GM12864 (cell line): ENCODE measurements at places on chromosomes 5 and 9.

- DNase-seq = no peak
Observed at GRCh38 chr5:146344155-146345118, 5.8 kb downstream of the POU4F3 start.

DNA sequence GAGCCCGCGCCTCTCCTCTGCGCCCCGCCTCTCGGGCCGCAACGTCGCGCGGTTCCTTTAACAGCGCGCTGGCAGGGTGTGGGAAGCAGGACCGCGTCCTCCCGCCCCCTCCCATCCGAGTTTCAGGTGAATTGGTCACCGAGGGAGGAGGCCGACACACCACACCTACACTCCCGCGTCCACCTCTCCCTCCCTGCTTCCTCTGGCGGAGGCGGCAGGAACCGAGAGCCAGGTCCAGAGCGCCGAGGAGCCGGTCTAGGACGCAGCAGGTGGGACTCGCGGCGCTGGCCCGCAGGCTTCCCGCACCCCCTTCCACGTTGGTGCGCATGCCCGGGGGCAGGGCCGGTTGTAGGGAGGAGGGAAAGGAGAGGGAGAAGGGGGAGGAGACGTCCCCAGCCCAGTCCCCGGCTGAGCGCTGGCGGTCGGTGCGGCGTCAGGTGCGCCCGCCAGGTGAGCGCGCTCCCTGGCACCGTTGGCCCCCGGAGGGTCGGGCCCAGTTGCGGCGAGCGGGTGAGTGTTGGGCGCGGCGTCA, at the start of gene OCLN:
TSS of gene OCLN (plus strand) at position 400 of the 532 bp plus-strand sequence. CDS start 11,455 bp downstream, outside the sequence.
- no peak for DNase-seq

DNA sequence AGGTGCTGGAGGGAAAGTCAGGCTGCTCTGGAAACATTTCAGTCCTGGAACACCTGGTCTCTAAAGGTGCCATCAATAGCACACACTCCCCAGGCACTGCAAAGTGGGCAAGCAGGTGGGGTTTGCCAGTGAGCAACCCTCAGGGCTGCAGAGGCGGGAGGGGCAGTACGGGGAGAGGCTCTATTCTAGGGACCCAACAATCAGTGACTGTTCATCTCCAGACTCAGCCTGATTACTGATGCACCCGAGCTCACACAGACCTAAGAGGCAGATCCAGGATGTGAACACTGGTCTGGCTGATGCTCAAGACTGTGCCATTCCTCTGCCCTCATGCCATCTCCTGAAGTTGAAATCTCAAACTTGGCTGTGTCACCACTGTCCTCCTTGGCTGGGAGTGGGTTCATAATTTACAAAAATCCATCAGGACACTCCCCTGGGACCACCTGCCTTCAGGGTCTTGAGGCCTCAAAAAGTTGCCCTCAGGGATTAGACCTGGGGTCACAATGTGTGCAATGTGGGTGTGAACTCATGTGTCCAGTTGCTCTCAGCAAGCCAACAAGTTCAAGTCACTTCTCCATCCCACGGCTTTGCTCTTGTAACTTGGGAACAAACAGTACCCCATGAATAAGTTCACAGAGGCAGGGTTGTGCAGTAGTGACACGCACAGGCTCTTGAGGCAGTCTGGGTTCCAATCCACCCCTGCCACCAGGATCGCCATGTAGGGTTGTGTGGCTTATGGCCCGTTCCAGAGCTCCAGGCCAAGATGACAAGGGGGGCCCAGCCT, 19.9 kb upstream of the KCNMB1 start:
- no peak for DNase-seq

GRCh38 chr5:168974082-168974481, 326.9 kb downstream of the SLIT3 start:
- no peak for DNase-seq

DNA sequence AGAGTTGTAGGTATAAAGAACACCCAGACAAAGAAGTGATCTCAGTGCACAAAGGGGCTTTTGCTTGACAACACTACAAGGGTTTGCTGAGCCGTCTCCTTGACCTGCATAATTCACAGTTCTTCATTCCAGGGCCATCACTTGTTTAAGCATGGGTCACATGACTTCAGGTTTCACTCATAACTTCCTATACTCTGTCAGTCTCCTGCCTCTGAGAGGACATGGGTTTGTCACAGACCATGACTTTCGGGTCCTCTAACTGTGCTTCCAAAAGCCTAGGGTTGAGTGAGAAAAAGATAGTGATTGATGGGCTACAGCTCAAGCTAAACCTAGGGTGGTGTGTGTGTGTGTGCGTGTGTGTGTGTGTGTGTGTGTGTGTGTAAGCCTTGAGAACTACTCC, 166.4 kb downstream of the CDH6 start:
- DNase-seq = no peak

- DNase-seq = no peak
Observed at GRCh38 chr5:84642795-84643194, 258.1 kb upstream of the EDIL3 start.

- DNase-seq = no peak
Observed at GRCh38 chr9:13139641-13140171, 139.8 kb downstream of the MPDZ start.

DNA sequence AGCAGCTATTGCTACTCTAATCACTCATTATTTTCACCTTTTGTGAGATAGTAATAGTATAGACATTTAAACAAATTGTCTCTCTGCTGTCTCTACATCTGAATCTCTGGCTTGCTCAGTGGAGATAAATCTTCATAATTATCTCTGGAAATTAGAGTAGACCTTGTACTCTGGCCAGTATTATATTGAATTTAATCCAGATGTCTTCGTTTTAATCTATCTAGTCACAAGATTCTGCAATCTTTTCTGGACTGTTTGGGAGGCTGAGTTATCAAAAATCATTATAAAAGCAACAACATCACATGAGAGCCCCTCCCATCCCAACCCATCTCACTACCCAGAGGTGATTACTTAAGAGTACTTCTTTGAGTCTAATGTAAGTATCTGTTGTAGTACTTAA, 19.0 kb downstream of the ARHGAP26 start:
- DNase-seq = no peak

- DNase-seq = no peak
Observed at GRCh38 chr9:2497666-2498400, 123.8 kb upstream of the VLDLR start.
